ENCODE measurements at places on chromosomes 7 and 10.

- no peak for DNase-seq
Measured at GRCh38 chr7:120987280-120987679, 1.2 kb upstream of the CPED1 start.

DNA sequence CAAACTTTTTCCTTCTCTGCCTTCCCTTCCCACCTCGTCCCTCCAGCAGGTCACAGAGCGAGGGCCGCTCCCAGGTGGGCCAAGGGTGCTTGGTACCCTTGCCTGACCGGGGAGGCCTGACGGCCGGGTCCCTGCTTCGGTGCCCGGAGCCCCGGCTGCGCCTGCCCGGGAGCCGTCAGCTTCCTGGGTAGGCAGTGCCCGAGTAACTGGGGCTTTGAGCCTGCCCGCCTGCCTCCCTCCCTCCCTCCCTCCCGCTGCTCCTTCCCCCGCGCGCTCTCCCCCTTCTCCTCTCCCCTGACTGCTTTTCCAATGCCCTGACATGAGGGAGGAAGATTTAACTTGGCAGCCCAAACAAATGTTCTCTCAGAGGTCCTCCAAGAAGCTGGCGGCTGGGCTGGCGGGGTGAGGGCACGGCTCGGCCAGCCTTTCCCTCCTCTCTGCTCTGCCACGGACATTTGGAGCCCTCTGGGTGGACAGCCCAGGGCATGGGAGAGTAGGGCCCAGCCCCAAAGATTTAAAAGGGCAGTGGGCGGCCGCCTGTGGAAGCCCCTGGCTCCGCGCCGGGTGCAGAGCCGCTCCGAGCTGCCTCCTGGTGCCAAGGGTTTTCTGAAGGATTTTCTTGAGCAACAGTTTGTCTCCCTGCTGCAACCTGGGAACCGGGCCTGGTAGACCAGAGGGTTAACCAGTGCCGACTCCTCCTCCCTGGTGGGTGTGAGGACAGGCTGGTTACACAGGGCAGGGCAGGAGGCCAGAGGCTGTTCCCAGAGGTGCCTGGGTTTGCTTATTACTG is 2.0 kb downstream of the ZMIZ1 start:
- no peak for DNase-seq

- no peak for DNase-seq
Measured at GRCh38 chr7:20146451-20146850, 70.7 kb downstream of the MACC1 start.

- DNase-seq, result no peak
Measured at GRCh38 chr10:31630861-31631567, 297.6 kb downstream of the ARHGAP12 start.

GRCh38 chr10:132107949-132108877 is 42.5 kb downstream of the JAKMIP3 start:
- DNase-seq, result no peak

- no peak for DNase-seq
Measured at GRCh38 chr10:12062754-12063482, 5.8 kb upstream of the DHTKD1 start.

All from activated CD8-positive, alpha-beta memory T cell treated with anti-CD3 and anti-CD28 coated beads for 1 hour (primary cell).